ENCODE measurements at places on chromosomes 4 and X. TPM values are rescaled to one million over a fixed set of nuclear protein-coding genes. Genes with fewer than 3 reads are reported as not detected.

PLAC1 gene
- not detected for total RNA-seq

DNA sequence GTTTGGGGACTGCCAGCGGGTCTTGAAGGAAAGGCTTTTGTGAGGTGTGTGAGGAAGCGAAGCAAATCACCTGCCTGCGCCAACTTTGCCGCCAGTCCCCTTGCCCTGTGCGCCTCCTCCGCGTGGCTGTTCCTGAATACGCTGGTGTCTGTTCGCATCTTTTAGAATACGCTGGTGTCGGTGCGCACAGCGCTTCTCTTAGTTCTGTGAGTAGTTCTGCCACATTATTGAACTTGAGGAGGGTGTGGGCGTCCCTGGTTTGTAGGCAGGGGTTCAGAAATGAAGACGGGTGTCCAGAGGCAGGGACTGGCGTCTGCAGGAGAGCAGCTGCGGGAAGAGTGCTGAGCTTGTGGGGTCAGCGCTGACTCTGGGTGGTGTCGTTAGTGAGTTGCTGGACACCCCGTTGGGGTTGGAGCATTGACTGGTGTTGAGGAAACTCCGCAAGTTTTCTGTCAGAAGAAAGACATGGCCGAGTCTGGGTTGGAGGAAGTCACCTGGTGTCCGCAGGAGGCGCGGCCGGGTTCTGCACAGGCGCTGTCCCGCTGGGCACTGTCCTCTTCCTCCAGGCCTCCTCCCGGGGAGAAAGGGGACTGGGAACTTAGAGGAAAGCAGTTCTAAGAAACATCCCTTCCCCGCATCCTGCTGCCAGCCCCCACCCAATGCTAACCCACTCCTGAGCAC lies 930 bp downstream of the ZNF718 start:
- DNase-seq: no peak

NIPAL1 gene
- 8.7 TPM for total RNA-seq

TLR8 gene
- total RNA-seq: not detected

ERVMER34-1 gene
- total RNA-seq: not detected

GRCh38 chrX:65545456-65545855 lies 10.9 kb upstream of the LAS1L start:
- no peak for DNase-seq

DNA sequence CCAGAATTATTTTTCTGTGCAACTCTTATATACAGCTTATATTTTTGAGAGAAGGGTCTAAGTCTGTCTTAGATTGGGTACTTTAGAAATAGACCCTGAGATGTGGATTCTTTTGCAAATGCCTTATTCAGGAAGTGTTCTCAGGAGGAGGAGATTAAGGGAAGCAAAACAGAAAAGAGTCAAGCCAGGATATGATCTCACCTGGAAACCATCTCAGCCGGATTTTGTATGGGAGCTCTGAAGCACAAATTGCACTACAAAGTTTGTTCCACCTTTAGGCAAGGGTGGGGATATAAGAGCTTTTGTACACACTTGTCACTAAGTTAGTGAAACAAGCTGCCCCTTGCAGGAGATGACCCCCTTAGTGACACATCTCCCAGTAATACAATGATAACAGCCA lies 121.2 kb upstream of the GRPR start:
- DNase-seq: no peak

ZFYVE28 gene
- total RNA-seq: 0.95 TPM

DNA sequence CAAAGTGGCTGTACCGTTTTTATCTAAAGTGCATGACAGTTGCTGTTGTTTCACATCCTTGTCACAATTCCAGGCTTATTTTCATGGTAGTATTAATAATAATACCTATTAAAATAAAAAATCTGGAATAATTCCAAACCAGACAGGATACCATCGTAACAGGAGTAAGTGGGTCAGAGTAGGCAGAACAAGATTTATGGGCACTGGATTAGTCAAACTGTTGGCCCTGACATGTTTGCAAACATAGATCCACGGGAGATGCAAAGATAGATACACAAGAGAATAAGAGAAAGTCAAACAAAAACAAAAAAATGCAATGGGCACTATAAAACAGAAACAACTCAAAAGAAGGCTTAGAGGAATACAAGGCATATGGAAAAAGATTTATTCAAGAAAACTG lies 449.5 kb upstream of the HS3ST1 start:
- DNase-seq: no peak

CHIC1 gene
- 4.2 TPM for total RNA-seq

GRCh38 chrX:30612250-30612655 lies 34.7 kb upstream of the TASL start:
- DNase-seq: no peak

DNA sequence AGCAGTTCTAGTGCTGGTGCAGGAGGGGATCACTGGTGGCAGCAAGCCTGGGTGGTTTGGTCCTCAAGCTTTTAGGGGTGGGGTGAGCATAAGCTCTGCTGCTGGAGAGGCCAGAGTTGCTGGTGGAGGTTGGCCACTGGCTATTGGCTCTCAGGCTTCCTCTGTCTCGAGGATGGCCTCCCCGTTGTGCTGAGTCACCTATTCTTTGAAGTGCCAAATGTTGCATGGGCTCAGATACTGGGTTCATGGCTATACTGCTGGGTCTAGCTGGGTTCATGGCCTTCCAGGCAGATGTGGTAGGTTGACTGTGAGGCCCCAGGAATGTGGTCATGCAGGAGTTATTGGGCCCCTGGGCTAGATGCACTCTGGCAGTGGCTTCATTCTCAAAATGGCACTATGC lies 466.3 kb downstream of the NAF1 start:
- DNase-seq: no peak

SASH3 gene
- 191 TPM for total RNA-seq

DNA sequence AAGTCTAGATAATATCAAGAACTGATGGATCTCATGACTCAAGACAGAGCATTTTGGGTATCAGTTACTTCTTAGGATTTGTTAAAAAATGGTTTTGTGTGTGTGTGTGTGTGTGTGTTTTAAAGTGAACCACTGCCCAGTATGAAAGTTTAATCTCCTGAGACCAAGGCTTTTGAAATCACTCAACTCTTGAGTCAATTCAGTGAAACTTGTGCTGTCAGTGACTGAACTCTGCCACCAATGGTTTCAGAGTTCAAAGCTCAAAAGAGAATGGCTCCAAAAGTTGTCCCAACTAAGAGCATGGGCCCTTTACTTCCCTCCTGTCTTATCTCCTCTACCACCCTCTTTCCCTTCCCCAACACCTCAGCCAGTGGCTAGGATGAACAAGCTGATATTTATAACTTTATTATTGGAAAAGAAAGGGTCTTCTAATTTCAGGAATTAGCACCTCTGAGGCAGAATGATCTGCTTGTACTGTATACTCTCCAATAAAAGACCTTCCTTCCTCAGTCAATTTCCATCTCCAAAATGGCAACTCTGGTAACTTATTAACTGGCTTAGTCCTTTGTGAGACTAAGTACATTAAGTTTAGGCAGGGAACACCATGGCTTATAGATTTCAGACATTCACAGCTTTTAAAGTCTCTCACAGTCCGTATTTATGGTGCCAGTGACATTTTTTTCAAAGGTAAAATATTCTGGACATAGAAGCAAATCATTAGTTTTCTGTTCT lies 152.2 kb downstream of the REPS2 start:
- peak; percentile 24 for DNase-seq

STBD1 gene
- not detected for total RNA-seq

DNA sequence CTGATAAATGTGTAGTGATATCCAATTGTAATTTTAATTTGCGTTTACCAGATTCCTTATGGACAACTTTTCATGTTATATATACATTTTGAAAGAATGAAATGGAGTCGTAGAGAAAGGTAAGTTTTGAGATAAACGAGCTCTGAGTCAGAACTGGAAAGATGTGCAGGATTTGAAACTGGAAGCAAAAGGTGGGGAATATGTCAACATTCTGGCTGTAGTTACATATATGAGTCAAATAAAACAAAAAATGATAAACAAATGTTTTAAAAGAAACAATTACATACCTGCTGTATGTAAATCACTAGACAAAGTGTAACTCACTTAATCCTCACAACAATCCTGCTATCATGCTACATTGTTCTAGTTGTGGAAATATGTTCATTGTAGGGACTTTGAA lies 84.0 kb downstream of the LPAR4 start:
- DNase-seq: no peak

GRCh38 chr4:89123451-89123851 lies 12.1 kb downstream of the TIGD2 start:
- no peak for DNase-seq
